Osteocyte (in vitro differentiated cells): ENCODE measurements at places on chromosomes 2 and 18. TPM values are rescaled to one million over a fixed set of nuclear protein-coding genes. Genes with fewer than 3 reads are reported as not detected.
A peak's percentile ranks its signal among the peaks of the same experiment; 100 is the strongest.

The CDH19 gene
- not detected in 2 replicates for total RNA-seq

The RRM2 gene
- total RNA-seq = 28.3 and 33.6 TPM in 2 replicates

DNA sequence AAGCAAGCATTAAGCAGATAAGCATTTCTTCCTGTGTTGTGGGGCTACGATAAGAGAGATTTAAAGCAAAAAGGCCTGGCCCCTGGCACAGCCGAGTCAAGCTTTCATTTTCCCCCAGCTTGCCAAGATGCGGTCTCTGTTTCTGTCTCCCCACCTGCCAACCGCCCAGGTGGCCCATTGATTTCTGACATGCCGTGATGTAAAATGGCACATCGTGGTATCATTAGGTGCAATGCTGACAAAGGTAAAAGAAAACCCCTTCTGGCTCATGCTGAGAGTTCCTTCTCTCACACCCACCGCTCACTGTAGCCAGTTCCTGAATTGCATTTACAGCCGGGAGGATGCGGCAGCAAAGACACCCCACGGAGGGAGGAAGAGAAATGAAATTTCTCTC is 62.8 kb downstream of the BOD1L2 start:
- H3K4me1 ChIP-seq = peaks cover 9% of the 10 kb centered on the region
- H3K4me3 ChIP-seq = no peak overlapping the region
- no peak overlapping the region for H3K27ac ChIP-seq
- no peak for DNase-seq

The DNAJC5G gene
- not detected in 2 replicates for total RNA-seq

GRCh38 chr2:27086724-27087593 is at the start of gene KHK:
Gene KHK (plus strand): TSS chr2:27086772. CDS start chr2:27087260, 488 bp downstream.
- H3K27ac ChIP-seq = peak within 1 kb of the TSS; percentile 80
- DNase-seq = peak; percentile 84
- no peaks in the 10 kb centered on the region for H3K27me3 ChIP-seq
- H3K4me3 ChIP-seq = peak within 1 kb of the TSS; percentile 79

The PLA2R1 gene
- total RNA-seq = 70.1 and 78.9 TPM in 2 replicates

The TXNDC2 gene
- total RNA-seq = 0.11 and 0.29 TPM in 2 replicates

The MYO7B gene
- total RNA-seq = not detected in 2 replicates

- DNase-seq = peak; percentile 59
- no peaks in the 10 kb centered on the region for H3K36me3 ChIP-seq
- no peak overlapping the region for H3K4me3 ChIP-seq
Measured at GRCh38 chr2:128436479-128437203, 118.0 kb upstream of the HS6ST1 start.

The TRABD2A gene
- total RNA-seq = 0.21 and 0.99 TPM in 2 replicates

GRCh38 chr18:30465096-30465495 is 577.4 kb downstream of the DSC3 start:
- DNase-seq = no peak
- no peaks in the 10 kb centered on the region for H3K36me3 ChIP-seq
- peaks cover 6% of the 10 kb centered on the region for H3K27me3 ChIP-seq
- H3K27ac ChIP-seq = no peak overlapping the region
- H3K4me3 ChIP-seq = no peak overlapping the region

DNA sequence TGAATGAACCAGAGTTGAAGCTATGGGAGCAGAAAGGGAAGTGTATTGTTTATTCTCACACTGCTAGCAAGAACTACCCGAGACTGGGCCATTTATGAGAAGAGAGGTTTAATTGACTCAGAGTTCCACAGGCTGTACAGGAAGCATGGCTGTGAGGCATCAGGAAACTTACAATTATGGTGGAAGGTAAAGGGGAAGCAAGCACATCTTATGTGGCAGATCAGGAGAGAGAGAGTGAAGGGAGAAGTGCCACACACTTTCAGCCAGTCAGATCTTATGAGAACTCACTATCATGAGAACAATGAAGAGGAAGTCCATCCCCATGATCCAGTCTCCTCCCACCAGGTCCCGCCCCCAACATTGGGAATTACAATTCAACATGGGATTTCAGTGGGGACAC is 383.2 kb upstream of the SLC14A2 start:
- no peak overlapping the region for H3K4me3 ChIP-seq
- no peak overlapping the region for H3K27ac ChIP-seq
- H3K4me1 ChIP-seq = peaks cover 1% of the 10 kb centered on the region
- no peaks in the 10 kb centered on the region for H3K36me3 ChIP-seq

DNA sequence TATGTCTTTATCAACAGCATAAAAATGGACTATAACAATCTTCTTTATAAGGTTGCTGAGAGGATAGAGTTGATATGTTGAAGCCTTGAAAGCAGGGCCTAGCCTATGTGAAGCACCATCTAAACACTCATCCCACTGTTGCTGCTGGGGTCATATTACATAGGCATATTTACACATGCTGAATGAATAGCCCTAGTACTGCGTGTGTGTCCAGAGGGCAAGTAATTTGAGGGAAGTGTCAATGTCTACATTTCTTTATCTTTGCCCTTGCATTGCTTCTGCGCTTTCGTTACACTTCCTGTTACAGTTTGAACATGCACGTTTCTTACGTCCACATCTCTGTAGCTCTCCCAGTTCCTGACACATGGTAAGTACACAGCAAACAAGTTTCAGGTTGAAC is 280.3 kb upstream of the ATP5MC3 start:
- no peaks in the 10 kb centered on the region for H3K36me3 ChIP-seq
- H3K27ac ChIP-seq = no peak overlapping the region
- DNase-seq = no peak
- H3K4me3 ChIP-seq = no peak overlapping the region
- no peaks in the 10 kb centered on the region for H3K27me3 ChIP-seq

DNA sequence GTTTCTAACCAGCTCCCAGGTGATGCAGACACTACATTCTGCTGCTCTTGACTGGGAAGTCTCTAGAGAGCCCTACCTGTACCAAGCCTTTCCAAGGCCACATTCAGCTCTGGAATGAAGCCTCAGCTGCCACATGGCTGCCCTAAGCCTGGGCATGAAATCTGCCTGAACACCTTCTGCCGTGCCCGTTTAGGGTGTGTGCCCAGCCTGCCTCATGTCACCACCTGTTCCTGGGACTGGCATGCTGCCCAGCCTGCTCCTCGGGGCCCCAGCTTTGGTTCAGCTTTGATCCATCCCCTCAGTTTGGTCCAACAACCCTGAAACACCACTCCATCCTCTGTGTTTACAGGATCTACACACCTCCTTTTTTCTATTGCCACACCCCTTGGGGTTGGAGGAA is 210.9 kb downstream of the L3MBTL4 start:
- H3K36me3 ChIP-seq = no peaks in the 10 kb centered on the region
- no peaks in the 10 kb centered on the region for H3K27me3 ChIP-seq
- no peaks in the 10 kb centered on the region for H3K4me1 ChIP-seq
- no peak overlapping the region for H3K27ac ChIP-seq

- no peaks in the 10 kb centered on the region for H3K36me3 ChIP-seq
- no peaks in the 10 kb centered on the region for H3K4me1 ChIP-seq
Measured at GRCh38 chr2:205967391-205968075, 118.4 kb downstream of the INO80D start.

- peak overlapping the region; percentile 92 for H3K27ac ChIP-seq
- H3K4me1 ChIP-seq = peaks cover 56% of the 10 kb centered on the region
- peak overlapping the region; percentile 11 for H3K4me3 ChIP-seq
Measured at GRCh38 chr2:156430980-156431358, 5.2 kb upstream of the GPD2 start.

GRCh38 chr2:129024796-129025195 is 706.1 kb upstream of the HS6ST1 start:
- H3K36me3 ChIP-seq = no peaks in the 10 kb centered on the region
- no peaks in the 10 kb centered on the region for H3K4me1 ChIP-seq
- no peak overlapping the region for H3K27ac ChIP-seq
